ENCODE measurements at places on chromosomes 7 and 10. TPM values are rescaled to one million over a fixed set of nuclear protein-coding genes. Genes with fewer than 3 reads are reported as not detected.

DNA sequence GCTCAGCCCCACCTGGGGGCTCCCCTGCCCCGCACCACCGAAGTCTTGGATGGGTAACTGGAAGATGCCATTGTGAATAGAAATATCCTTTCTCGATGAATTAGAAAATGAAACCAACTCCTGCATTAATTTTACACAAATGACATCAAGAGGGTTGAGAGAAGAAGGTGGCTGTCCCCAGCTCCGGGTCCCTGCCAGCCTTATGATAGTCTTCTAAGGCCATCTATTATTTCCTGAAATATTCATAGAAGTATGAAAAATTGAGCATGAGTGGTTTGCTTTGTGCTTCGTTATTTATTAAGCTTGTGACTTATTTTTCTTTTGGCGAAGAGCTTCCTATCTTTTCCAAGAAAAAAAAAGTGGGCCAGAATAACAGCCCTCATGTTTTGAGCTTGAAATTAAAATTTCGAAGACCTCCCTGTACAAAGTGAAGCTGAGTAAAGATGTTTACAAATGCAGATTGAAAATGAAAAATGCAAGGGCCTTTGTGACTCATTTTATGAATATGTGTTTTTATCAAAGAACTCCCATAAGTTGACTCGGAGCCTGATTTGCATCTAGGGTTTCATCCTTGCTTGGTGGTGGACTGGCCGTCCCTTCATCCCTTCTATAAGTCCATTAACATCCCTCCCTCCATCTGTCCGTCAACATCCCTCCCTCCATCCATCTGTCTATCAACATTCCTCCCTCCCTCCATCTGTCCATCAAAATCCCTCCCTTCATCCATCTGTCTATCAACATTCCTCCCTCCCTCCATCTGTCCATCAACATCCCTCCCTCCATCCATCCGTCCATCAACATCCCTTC lies 20.5 kb upstream of the CFAP46 start:
- H3K27me3 ChIP-seq = peaks cover 56% of the 10 kb centered on the region
- DNase-seq = no peak
- no peaks in the 10 kb centered on the region for H3K36me3 ChIP-seq
- peaks cover 8% of the 10 kb centered on the region for H3K4me1 ChIP-seq

- no peaks in the 10 kb centered on the region for H3K36me3 ChIP-seq
- H3K27ac ChIP-seq = no peak overlapping the region
- H3K4me3 ChIP-seq = no peak overlapping the region
- H3K27me3 ChIP-seq = no peaks in the 10 kb centered on the region
- no peaks in the 10 kb centered on the region for H3K4me1 ChIP-seq
Observed at GRCh38 chr10:129725011-129725410, 239.1 kb downstream of the EBF3 start.

OR2A12 gene
- total RNA-seq = not detected

GPR22 gene
- total RNA-seq = not detected

DNA sequence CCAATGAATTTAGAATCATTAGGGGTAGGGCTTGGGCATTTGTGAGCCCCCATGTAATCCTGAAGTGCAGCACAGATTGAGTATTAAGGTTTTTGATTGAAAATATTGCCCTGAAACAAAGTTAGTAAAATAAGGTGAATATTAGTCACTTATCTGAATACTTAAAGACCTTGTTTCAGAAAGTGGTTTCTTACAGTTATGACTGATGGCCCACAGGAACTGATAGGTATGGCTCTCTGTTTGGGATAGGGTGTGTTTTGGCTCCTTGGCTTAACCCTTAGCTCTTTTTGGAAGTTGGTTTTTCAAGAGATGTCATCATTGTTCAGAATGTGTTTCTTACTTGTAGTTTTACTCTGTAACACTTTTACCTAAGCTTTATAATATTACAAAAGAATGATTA lies 34.8 kb downstream of the MDFIC start:
- H3K27ac ChIP-seq = no peak overlapping the region
- no peaks in the 10 kb centered on the region for H3K27me3 ChIP-seq
- no peak overlapping the region for H3K4me3 ChIP-seq

DNA sequence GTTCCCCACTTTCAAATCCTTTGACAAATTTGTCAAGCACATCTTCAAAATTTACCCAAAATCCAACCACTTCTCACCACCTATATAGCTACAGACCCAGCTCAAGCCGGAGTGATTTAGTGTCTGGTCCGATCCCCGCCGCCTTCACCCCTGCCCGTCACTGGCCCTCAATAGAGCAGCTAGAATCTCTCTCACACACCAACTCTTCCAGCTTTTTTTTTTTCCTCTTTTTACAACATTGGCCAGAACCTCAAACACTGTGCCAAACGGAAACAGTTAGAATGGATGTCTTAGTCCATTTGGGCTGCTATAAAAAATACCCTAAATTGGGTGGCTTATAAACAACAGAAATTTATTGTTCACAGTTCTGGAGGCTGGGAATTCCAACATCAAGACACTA lies 41.1 kb upstream of the TMEM72 start:
- peaks cover 6% of the 10 kb centered on the region for H3K4me1 ChIP-seq
- H3K27ac ChIP-seq = no peak overlapping the region
- DNase-seq = no peak
- H3K4me3 ChIP-seq = no peak overlapping the region
- H3K27me3 ChIP-seq = peaks cover 18% of the 10 kb centered on the region
- H3K36me3 ChIP-seq = no peaks in the 10 kb centered on the region

PPP1R17 gene
- total RNA-seq = not detected

DNA sequence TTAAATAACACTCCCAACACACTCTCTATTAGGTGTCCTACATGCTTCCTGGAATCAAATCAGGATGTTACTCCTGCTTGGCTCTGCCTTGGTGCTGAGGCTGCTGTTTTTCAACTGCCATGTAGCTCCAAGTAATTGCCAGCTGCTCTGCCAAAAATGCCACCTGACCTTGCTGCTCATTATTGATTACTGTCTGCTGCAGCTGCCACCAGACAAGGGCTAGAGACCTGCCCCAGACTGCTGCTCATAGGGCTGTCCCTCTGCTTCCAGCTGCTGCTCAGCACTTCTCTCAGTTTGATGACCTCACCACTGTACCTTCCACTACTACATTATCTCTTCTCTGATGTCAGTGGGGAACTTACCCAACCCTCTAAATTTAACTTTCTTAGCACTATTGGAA lies 102.5 kb downstream of the PCLO start:
- no peaks in the 10 kb centered on the region for H3K36me3 ChIP-seq
- H3K27ac ChIP-seq = no peak overlapping the region
- no peak overlapping the region for H3K4me3 ChIP-seq
- no peak for DNase-seq
- H3K27me3 ChIP-seq = no peaks in the 10 kb centered on the region
- no peaks in the 10 kb centered on the region for H3K4me1 ChIP-seq

OPN4 gene
- not detected for total RNA-seq

- H3K36me3 ChIP-seq = no peaks in the 10 kb centered on the region
- peak; percentile 50 for DNase-seq
- H3K4me3 ChIP-seq = peak overlapping the region; percentile 54
- H3K27me3 ChIP-seq = no peaks in the 10 kb centered on the region
- H3K27ac ChIP-seq = peak overlapping the region; percentile 94
Observed at GRCh38 chr10:72260976-72261783, 12.5 kb upstream of the DDIT4 start.

TRIM50 gene
- 0.11 TPM for total RNA-seq

- DNase-seq = no peak
- no peak overlapping the region for H3K4me3 ChIP-seq
- H3K27me3 ChIP-seq = peaks cover 22% of the 10 kb centered on the region
- no peaks in the 10 kb centered on the region for H3K36me3 ChIP-seq
- no peak overlapping the region for H3K27ac ChIP-seq
- H3K4me1 ChIP-seq = peaks cover 7% of the 10 kb centered on the region
Observed at GRCh38 chr10:121609426-121610380, 11.5 kb upstream of the FGFR2 start.

CRPPA gene
- 9.1 TPM for total RNA-seq

DNA sequence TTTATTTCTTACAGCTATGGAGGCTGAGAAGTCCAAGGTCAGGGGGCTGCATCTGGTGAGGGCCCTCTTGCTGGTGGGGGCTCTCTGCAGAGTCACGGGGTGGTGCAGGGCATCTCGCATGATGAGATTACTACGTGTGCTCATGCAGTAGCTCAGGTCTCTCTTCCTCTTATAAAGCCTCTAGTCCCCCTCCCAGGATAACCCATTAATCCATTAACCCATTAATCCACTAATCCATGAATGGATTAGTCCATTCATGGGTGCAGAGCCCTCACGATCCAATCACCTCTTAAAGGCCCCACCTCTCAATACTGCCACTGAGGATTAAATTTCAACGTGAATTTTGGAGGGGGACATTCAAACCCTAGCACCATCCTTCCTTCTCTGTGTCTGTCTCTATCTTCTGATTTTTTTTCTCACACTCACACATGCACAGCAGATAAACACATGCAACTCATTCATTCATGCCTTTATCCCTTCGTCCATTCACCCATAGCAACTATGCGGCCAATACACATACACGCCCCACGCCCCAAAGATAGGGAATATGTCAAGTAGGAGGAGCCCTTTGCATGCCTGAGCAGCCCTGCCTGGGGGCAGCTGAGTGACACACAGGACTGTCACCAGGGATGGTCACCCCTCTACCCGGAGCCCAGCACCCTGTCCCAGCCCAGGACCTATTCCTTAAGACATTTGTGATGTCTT lies 86.5 kb downstream of the C10orf105 start:
- no peak overlapping the region for H3K4me3 ChIP-seq
- peak overlapping the region; percentile 41 for H3K27ac ChIP-seq
- DNase-seq = peak; percentile 83
- H3K27me3 ChIP-seq = no peaks in the 10 kb centered on the region

ZNF107 gene
- total RNA-seq = 7.9 TPM

DNA sequence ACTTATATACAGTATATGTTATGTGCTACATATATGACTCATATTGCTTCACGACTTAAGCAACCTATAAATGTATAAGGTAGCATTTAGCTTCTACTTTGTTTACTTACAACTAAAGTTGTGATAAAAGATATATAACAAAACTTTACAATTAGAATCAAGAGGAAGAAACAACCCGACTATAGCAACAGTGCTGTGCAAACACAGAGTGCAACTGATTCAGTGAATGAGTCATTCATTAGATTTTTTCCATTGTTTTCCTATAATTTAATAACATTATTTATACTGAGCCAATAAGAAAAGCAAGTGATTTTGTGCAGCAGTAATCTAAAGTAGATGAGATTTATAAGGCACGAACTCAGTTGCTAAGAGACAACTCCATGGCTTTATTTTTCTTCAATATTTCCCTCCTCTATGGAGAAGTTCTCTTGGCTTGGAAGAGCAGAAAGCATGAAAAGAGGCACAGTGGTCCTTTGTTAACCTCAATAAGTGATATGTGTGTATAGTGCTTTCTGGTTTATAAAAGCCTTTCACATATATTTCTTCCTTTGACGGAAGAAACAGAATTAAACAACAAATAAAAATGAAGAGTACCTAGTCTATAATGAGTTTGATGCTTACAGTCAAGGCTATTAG lies 19.8 kb downstream of the CEP41 start:
- no peak overlapping the region for H3K4me3 ChIP-seq
- H3K4me1 ChIP-seq = no peaks in the 10 kb centered on the region
- no peak for DNase-seq

DNA sequence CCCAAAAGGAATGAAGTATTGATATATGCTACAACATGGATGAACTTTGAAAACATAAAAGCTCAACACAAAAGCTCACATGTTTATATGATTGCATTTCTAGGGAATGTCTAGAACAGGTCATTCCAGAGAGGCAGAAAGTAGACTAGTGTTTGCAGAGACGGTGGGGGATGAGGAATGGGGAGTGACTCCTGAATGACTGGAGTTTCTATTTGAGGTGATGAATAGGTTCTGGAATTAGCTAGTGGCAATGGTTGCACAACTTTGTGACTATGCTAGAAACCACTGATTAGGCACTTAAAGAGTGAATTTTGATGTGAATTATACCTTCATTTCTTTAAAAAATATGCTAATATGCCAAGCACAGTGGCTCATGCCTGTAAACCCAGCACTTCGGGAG lies 6.9 kb downstream of the KPNA7 start:
- H3K27ac ChIP-seq = no peak overlapping the region
- no peak for DNase-seq
- H3K36me3 ChIP-seq = no peaks in the 10 kb centered on the region
- peaks cover 9% of the 10 kb centered on the region for H3K27me3 ChIP-seq

APBB1IP gene
- total RNA-seq = 0.22 TPM

- H3K36me3 ChIP-seq = no peaks in the 10 kb centered on the region
- no peak for DNase-seq
- peak overlapping the region; percentile 66 for H3K4me3 ChIP-seq
- peaks cover 22% of the 10 kb centered on the region for H3K4me1 ChIP-seq
Observed at GRCh38 chr10:110647136-110647430, 2.9 kb downstream of the RBM20 start.

- H3K27ac ChIP-seq = no peak overlapping the region
- no peaks in the 10 kb centered on the region for H3K36me3 ChIP-seq
- H3K4me3 ChIP-seq = no peak overlapping the region
- H3K4me1 ChIP-seq = no peaks in the 10 kb centered on the region
- no peak for DNase-seq
Observed at GRCh38 chr10:70054902-70055301, 2.3 kb downstream of the MACROH2A2 start.

DNA sequence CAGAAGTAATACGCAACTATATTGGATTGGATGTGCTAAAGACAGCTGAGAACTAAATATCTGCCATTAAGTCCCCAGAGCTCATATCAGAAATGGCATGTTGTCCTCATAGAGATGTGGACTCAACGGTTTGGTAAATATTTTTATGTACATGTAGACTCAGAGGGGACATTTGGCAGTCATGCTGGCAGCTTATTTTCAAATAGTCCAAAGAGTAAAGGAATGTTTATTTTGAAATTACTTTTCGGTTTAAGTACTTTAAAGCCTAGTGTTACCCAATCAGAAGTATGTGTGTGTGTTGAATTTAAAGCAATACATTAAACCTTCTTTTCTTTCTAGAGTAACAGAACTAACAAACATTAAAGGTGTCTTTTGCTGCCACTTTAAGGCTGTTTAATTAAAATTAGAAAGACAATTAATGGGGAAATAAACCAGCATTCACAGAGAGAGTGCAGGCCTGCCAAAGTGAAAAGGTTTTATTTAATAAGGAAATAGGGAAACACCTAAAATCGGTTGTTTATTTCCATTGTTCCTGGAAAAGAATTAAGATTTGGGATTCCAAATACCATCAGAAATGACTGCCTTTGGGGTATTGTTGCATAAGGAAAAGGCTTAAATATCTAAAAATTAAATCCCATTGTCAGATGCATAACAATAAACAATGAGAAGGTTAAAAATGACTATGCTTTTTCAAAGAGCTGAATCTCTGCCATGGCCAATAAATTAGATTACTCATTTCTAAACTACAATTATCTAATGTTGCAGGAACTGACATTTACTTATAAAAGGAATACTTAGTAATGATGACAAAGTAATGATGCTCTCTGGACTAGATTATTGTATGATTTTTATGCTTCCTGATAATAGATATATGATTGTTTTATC lies 113.4 kb upstream of the AHR start:
- H3K27ac ChIP-seq = no peak overlapping the region
- H3K4me3 ChIP-seq = no peak overlapping the region
- H3K27me3 ChIP-seq = no peaks in the 10 kb centered on the region
- H3K36me3 ChIP-seq = no peaks in the 10 kb centered on the region

- no peak overlapping the region for H3K4me3 ChIP-seq
- H3K36me3 ChIP-seq = peaks cover 34% of the 10 kb centered on the region
- DNase-seq = no peak
- no peak overlapping the region for H3K27ac ChIP-seq
- no peaks in the 10 kb centered on the region for H3K27me3 ChIP-seq
Observed at GRCh38 chr10:95253686-95254085, 37.1 kb downstream of the PDLIM1 start.

Data from K562 (cell line).